ENCODE measurements at places on chromosomes 12 and 14.

DNA sequence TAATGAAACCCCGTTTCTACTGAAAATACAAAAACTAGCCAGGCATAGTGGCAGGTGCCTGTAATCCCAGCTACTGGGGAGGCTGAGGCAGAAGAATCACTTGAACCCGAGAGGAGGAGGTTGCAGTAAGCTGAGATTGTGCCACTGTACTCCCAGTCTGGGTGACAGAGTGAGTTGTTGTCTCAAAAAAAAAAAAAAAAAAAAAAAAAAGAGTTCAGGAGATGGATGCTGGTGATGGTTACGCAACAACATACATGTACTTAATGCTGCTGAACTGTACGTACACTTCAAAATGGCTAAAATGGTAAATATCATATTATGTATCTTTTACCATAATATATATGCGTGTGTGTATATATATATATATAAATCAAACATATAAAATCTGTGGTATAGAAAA lies 29.0 kb downstream of the ACTN1 start:
- no peak for DNase-seq

DNA sequence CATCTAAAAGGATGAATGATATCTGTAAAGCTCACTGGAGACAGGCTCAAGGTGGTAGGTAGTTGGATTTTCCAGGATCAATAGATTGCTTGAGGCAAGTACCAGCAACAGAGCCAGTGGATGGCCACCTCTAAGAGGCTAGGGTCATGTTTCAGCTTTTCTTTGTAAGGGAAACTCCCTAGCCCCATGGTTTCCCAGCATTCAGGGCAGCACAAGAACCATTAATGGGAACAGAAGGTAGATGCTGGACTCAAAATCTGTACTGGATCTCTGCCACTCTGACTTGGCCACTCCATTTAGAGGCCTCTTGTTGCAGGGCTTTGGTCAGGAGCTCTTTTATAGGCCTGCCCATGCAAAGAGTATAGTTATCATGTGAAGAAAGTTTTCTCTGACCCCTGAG lies 76.1 kb upstream of the DYRK2 start:
- DNase-seq: no peak

GRCh38 chr12:86663173-86663572 lies 407.0 kb upstream of the MGAT4C start:
- no peak for DNase-seq

GRCh38 chr14:76351941-76352340 lies 24.0 kb upstream of the ESRRB start:
- no peak for DNase-seq

DNA sequence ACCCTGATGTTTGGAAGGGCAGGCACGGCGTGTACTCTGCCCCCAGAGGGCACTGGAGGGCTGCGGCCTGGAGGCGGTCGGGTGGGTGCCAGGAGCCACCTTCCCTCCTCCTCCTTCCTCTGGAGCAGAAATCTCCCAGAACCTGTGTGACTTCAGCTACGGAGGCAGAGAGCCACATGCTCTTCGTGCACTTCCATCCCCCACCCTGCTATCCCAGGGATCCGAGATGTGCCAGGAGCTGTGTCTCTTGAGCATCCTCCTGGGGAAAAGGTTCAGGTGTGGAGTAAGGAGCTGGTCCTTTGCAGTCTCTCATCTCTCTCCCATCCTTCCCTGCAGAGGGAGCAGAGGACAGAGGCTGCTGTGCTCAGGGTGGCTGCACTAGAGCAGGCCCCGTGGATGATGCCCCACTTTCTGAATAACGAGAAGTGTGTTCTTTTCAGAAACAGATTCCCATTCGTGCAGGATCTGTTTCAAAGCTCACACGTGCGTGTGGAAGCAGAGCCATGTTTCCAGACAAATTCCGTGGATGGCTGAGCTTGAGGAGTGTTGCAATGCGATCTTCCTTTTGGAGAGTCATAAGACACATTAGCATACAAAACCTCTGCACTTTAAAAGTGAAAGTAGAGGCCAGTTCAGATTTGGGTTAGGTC lies 162.9 kb downstream of the ADGRD1 start:
- DNase-seq: no peak

DNA sequence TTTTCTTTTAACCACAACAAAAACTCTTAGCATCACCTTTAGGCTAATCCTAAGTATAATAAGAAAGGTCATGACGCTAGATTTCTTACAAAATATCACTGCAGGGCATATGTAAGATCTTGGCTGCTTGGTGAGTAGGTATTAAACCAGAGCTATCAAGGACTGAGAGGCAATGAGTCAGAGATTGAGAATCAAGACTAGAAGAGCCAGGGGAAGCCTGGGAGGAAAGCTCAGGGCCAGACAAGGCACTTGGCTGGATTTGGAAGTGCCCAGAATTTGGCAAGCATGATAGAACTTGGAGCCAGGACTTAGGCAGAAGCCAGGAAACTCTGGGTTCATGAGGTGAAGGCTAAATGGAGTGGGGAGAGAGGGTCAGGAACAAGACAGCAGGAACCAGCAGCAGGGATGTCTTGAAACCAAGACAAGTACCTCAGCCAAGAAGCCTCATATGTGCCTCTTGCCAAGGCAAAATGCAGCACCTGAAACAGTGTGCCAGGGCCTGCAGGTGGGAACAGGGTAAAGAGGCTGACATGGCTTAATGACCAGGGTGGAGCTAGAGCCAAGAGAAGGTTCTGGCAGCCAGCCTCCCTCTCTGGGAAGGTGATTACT lies 49.9 kb downstream of the PTHLH start:
- DNase-seq: no peak

- no peak for DNase-seq
These were observed 821.1 kb upstream of the FLRT2 start for GRCh38 chr14:84708865-84709264.

DNA sequence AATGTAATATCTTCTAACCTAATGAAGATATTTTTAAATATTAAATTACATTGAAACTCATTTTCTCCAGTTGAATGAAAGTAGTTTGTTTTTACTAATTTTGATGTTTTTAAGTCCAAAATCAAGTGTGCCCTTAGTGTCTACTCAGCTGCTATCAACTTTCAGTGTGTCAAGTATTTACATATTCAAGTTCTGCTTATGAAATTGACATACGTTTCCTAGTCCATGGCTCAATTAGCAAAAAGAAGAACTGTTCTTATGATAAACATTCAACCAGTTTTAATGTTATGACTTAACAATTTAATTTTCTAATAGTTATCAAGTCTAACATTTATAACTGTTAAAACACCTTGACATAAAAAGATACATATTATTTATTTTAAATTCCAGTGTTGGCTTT lies 137.1 kb downstream of the DUSP6 start:
- no peak for DNase-seq

DNA sequence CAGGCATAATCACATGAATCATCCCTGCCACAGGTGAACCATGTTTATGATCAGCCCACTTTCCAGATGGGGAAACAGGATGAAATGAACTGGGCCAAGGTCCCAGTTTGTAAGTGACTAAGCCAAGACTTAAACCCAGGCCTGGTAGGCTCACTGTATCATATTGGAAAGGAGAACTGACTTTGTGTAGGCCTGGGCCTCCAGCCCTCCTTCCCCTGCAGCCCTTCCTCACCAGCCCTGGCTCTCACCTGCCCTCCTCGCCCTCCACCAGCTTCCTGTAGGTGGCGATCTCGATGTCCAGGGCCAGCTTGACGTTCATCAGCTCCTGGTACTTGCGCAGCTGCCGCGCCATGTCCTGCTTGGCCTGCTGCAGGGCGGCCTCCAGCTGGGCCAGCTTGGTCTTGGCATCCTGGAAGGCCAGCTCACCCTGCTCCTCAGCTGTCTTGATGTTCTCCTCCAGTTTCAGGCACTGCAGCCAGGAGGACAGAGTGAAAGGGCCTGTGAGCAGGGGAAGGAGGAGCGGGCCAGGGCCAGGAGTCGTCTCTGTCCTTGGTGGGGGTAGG lies 19.8 kb downstream of the KRT80 start:
- DNase-seq: no peak

GRCh38 chr14:74348735-74349463 lies 628 bp downstream of the VRTN start:
- DNase-seq: no peak

DNA sequence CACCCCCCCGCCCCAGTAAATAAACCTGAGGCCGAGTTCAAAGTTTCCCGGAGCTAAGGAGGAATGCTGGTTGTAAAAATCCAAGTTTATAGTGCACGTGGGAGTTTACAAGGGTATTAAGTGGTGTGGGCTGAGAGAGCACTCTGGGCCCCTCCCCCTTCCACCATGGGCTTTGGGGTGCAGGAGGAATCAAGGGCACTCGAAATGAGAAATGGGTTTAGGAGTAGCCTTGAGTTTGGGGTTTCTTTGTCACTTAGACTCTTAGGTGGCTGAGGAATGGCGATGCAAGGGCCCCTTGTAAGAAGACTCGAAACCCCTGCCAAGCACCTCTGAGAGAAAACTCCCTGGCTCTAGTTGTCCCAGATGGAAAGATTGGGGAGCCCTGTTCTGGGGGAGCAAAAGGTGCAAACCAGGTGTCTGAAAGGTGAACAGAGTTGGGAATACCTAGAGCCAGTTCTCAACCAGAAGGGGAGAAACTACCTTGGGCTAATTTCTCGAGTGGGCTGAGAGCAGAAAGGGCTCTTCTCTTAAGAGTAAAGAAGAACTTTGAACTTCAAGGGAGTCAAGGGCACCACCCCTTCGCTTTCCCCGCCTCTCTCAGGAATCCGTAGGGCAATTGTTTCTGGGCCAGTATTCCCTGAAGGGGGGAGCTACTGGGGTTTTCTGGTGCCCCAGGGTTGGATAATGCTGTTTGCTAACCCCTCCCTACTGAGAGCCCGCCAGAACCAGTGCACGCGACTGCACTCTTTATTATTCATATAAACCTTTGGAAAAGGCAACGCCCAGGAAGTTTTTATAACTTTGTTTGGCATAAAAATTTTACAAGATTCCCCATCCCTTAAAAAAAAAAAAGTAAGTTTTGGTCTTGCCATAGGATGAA lies 4.0 kb upstream of the HOTAIR start:
- no peak for DNase-seq

DNA sequence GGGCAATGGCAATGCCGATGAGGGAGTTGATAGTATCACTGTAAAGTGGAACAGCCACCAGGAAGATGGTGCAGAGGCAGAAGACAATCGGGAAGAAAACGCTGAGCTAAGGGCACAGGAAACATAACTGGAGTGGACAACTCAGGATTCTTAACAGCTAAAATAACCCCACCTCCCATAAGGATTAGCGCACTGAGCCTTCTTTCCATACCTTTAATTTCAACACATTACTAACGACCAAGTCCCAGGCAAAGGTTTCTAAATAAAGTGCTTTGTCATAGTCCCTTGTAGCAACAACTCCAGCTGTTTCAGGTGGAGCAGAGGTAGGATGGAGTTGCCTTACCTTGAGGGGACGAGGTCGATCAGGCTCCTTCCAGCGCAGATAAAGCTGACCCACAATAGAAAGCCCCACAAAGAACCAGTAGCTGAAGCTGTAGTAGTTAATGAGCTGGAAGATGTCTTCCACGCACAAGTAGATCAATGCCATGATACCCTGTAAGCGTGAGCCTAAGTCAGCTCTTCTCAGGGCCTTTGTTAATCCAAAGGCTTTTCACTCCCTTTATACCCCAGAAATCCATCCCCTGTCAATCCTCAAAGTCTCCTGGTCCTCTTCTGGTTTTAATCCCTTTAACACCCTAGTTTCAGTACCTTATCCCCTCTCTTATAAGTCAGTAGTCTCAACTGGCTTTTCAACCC lies 7.7 kb downstream of the OXA1L start:
- no peak for DNase-seq

DNA sequence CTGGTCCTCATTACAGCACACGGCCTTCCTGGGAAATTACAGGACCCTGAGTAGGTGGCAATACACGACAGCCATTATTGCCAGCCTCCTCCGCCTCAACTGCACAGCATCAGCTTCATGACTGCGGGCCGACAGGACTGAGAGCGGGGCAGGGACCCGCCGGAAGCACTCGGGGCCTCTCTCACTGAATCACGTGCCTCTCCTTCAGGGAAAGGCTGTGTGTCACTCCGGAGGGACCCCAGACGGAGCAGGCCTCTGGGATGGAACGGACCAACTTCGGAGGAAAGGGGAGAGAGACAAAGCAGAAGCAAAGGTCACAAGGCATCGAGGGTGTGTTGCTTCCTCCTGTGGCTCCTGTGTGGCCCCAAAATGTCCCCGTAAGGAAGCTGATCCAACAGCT lies 90.0 kb downstream of the RNF34 start:
- no peak for DNase-seq

DNA sequence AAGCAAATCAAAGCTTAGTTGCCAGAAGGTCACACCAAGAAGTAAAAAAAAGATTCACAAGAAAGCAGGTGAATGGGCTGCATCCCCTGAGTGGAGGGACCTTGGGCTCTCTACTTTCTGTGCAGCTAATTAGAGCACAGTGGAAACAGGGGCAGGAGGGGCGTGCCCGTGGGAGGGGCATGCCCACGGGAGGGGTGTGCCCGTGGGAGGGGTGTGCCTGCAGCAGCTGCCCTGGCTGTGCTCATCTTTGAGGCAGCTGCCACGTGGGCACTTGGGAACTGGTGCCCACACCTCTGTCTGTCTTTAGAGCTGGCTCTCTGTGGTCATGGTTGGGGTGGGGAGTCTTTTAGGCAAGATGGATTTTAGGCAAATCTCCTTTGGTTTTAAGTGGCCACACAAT lies 60.0 kb downstream of the EML1 start:
- DNase-seq: no peak

DNA sequence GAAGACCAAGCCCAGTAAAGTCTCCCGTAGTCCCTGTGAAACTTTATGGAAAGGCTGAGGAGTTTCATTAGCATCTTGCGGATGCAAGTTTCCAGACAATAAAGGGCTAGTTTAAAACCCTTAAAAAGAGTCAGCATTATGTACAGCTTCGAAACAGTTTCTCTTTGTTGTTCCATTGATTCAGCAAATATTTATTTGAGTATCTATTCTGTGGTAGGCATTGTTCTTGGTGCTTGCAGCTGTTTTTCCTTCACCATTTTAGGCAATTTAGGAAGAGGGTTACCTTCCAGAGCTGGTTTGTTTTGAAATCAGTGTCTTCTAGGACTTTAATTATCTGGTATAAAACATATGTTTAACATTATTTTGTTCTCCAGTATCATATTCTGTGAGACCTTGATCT lies 1.5 kb downstream of the SLIRP start:
- DNase-seq: no peak

- DNase-seq: no peak
These were observed 356.1 kb downstream of the CEP128 start for GRCh38 chr14:80585506-80585835.

GRCh38 chr12:67589078-67589477 lies 59.5 kb upstream of the DYRK2 start:
- no peak for DNase-seq

DNA sequence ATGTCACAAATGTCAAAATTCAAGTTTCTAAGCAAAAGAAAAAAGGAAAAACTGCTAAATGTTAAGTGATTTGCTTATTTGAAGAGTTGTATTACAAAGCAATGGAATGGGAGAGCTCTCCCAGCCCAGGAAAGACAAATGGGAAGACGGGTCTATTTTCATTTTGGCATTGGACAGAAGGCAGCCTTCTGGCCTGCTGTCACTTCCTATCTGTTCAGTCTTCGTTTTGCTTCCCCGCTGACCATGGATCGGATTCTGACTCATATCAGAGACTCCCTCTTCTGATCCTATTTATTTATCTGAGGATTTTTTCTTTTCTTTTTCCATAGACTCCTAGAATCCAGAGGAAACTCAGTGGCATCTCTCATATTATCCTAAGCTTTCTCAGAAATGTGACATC lies 634.9 kb downstream of the DIO2 start:
- no peak for DNase-seq

Data from stimulated activated CD8-positive, alpha-beta memory T cell treated with anti-CD3 and anti-CD28 coated beads, Interleukin-4, amount 100 ng/mL, for 4 hours (primary cell).